ENCODE measurements at places on chromosomes 3 and 15.

DNA sequence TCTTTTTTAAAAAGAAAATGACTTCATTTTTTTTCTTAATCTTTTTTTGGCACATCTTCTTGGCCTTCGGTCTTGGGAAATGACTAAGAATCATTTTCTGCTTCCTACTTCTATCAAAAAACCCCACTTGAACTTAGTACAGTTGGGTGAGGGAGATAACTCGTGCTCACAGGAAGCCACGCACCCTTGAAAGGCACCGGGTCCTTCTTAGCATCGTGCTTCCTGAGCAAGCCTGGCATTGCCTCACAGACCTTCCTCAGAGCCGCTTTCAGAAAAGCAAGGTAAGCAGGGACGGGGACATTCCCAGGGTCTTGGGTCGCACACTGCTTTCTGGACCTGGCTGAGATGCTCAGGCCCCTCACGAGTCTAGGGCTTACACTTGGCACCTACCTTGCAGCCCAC is at the start of gene CCR4:
TSS of gene CCR4 (plus strand) at position 235 of the 402 bp plus-strand sequence. CDS start 1,779 bp downstream, outside the sequence.
- peak; percentile 55 for DNase-seq

- DNase-seq = no peak
Measured at GRCh38 chr3:24682141-24682547, 187.5 kb upstream of the THRB start.

DNA sequence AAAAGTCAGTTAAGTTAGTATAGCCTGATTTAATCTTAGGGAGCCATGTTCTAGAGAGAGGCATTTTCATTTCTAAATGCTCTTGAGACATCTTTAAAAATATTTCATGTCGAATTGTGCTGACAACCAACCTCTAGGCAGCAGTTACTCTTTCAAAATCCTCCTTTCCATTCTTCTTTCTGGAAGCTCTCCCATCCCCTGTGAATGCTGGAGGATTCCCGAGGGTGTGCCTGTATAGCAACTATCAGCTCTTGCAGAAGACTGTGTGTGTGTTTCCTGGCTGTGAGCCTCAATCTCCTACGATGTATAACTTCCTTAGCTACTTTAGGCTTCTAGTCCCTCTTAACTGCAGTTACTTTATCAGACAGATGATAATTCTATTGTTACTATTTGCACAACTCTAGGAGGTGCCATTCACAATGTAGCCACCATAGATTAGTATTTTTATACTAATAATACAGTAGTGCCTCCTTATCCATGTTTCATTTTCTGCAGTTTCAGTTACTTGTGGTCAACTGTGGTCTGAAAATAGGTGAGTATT is 250.3 kb downstream of the EDEM1 start:
- no peak for DNase-seq

GRCh38 chr15:39497016-39497758 is 83.7 kb upstream of the THBS1 start:
- DNase-seq = no peak

- no peak for DNase-seq
Measured at GRCh38 chr3:124034844-124035152, 42.9 kb upstream of the ROPN1 start.

DNA sequence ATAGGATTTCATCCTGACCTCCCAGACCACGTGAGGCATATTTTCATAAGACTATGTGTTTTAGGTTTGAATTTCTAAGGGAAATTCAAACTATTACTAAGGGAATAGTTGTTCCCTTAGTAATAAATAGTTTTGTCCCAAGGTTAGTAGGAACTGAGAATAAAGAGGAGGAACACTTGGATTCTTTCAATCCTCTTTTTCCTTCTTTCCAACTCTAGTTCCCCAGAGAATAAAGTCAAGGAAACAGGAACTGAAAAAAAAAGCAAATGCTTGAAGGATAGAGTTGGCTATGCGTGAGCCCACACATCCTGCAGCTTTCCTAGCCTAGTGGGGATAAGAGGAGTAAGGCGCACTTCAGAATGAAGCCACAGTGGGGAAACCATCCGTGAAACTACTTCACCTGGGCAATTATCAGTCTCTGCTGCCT is 312.1 kb upstream of the TGFBR2 start:
- no peak for DNase-seq

DNA sequence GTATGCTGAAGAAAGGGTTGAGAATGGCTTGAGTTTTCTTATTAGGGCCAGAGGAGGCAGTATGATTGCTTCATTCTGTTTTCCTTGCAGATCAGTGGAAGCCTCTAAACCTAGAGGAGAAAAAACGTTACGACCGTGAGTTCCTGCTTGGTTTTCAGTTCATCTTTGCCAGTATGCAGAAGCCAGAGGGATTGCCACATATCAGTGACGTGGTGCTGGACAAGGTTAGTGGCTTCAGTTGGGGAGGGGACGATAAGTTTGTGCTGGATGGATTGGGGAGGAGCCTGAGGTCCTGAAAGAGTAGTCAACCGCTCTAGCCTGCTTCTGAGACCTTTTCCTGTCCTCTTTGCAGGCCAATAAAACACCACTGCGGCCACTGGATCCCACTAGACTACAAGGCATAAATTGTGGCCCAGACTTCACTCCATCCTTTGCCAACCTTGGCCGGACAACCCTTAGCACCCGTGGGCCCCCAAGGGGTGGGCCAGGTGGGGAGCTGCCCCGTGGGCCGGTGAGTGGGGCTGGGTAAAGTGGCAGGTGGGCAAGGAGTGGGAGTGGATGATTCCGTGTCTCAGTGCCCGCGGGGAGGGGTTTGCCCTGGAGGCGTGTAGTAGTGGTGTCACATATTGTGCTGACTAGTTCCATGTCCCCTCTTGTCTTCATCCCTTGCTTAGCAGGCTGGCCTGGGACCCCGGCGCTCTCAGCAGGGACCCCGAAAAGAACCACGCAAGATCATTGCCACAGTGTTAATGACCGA is 8.5 kb downstream of the EIF4G1 start:
- DNase-seq = no peak

DNA sequence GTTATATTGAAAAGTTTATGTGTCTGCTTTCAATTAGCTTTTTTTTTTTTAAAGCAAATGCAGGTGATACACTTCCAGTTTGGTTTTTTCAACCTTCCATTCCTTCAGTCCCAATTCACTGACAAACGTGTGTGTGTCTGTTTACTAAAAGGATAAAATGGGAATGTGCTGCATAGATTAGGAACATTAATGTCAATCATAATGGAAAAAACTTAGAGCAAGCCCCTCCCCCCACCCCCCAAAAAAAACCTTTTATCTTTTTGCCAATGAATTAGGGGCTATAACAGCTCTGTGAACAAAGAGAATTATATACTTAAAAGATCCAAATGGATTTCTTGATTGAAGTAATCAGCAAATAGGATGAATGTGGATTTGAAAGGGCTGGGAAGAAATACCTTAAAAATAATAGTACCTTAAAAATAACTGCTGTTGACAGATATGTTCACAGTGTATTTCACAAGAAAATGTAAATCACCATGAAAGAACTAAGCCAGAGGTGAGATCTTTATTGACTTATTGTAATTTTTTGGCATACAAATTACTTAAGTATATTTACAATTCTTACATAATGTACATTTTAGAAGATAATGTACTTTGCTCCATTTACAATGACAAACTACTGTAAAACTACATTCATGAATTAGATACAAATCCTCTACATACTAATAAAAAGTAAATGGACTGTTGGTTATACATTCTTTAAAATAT is 3.5 kb upstream of the XXYLT1 start:
- no peak for DNase-seq

GRCh38 chr15:29570948-29571791 is 251.1 kb downstream of the TJP1 start:
- DNase-seq = no peak

GRCh38 chr3:134494495-134494894 is 8.6 kb downstream of the CEP63 start:
- peak; percentile 33 for DNase-seq

- DNase-seq = no peak
Measured at GRCh38 chr3:50147447-50147846, 7.7 kb upstream of the SEMA3F start.

GRCh38 chr3:54547051-54547450 is 380.8 kb downstream of the LRTM1 start:
- DNase-seq = no peak

All from Kasumi-1 (cell line).